ENCODE measurements at places on chromosomes 1 and 21. TPM values are rescaled to one million over a fixed set of nuclear protein-coding genes. Genes with fewer than 3 reads are reported as not detected.

Gene STUM
- 1.9 TPM for total RNA-seq

Gene MYOG
- not detected for total RNA-seq

Gene TNFRSF9
- not detected for total RNA-seq

Gene TFF2
- total RNA-seq: not detected

Gene MYBPH
- total RNA-seq: 7.7 TPM

Gene PMF1
- total RNA-seq: 64.6 TPM

Gene UBASH3A
- total RNA-seq: 1.8 TPM

Gene RNU1-2
- under 0.01 TPM for total RNA-seq

Gene CELSR2
- 118 TPM for total RNA-seq

Gene HSD11B1
- total RNA-seq: 29.1 TPM

Gene ATPAF1
- total RNA-seq: 52.2 TPM

Gene S100A7
- total RNA-seq: not detected

Gene LENEP
- not detected for total RNA-seq

Gene GPX7
- 22.7 TPM for total RNA-seq

Gene CELA2A
- 5.4 TPM for total RNA-seq

Gene S100A3
- 0.46 TPM for total RNA-seq

Gene FAAH
- total RNA-seq: 122 TPM

All from prostate gland (tissue), 2 donors.